ENCODE measurements at places on chromosomes 16 and 17.

DNA sequence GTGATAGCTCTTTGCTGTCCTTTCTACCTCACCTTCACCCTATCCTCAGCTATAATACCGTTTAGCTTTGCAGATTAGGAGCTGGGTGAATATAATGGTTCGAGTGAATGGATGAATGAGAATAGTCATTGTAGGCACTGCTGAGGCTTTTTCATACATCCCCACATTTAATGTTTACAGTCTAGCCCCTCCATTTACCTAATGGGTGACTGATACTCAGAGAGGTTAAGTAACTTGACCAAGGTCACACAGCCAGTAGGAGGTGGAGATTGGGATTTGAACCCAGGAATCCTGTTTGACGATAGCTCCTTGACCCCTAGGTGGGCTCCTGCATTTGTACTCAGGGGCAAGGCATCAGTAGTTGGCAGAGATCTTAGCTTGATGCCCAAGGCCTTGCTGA, 195.6 kb downstream of the CCDC182 start:
- no peak for DNase-seq

DNA sequence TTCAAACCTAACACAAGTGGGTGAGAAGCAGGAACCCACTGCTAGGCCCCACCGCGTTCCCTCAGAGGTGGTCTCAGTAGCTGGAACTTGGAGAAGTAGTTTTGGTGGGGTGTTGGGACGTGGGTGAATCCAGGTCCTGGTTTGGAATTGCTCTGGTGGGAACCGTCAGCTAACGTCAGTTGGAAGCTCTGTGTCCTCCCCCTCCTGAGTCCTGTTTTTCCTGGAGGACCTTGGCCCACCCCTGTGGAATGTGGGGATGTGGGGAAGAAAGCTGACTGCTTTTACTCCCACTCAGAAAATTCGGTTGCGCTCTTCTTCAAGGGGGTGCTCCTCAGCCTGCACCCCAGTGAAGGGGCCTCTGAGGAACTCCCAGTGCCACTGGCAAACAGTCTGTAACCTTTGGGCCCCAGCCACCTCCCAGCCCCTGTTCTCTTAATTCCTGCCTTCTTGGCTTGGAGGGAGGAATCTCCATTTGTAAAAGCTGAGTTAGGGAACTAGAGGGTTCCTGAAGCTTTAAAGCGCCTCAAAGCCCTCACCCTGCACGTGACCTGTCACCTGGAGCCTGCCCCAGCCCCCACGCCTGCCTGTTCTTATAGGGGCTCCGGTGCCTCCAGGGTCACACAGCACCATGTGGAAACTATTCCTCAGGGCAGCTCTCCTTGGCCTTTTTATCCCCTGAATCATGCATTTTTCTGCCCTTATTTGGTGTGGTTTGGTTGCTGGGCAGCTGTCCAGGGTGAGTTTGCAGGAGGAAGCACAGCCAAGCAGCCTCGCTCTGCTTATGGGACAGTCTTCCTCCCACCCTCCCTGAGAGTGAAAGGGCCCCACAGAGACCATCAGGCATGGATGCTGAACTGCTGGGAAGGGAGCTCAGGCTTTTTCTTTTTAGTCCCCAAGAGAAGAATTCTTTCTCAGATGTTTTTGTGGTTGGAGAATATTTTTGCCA, 16.2 kb upstream of the NAGLU start:
- DNase-seq = no peak

GRCh38 chr16:51433599-51433998, 282.5 kb upstream of the SALL1 start:
- DNase-seq = no peak

DNA sequence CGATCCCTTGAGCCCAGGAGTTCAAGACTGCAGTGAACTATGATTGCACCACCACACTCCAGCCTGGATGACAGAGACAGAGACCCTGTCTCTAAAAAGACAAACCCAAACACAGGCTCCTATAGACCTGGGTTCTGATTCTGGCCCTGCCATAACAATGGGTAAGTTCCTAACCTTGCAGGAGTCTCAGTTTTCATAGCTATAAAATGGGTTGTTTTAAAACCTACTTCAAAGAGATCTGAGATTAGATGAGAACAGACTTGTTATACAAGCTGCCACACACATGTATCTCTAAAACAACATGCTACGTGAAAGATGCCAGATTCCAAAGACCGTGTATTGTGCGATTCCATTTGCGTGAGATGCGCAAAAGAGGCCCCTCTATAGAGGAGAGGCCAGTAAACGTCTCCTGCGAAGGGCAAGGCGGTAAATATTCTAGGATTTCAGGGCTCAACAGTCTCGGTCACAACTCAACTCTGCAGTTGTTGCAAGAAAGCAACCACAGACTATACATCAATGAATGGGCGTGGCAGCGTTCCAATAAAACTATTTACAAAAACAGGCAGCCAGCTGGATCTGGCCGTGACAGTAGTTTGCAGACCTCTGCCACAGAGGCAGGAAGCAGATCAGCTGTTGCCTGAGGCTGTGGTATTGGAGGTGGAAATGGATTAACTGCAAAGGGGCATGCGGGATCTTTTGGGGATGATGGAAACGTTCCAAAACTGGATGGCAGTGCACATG, 5.9 kb downstream of the CORO7 start:
- DNase-seq = no peak

GRCh38 chr16:57821149-57821971, 19.1 kb upstream of the KIFC3 start:
- DNase-seq = no peak

DNA sequence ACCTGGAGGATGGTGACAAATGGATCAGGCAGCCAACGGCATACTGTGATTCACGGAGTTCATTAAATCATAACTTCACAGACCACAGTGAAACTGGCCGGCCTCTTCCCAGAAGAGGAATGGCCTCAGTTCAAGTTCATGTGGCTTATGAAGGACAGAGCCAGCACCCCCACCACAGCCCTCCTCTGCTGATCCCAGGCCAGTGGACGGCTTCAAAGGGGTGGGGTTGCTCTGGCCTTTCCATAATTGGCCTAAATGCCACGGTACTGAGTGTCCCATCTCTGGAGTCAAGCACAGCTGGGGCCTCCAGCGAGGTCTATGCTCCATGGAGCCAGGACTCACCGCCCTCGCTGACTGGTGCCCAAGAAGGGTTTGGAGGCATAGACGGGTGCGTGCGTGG, 21.4 kb downstream of the GALNS start:
- no peak for DNase-seq

- no peak for DNase-seq
Measured at GRCh38 chr17:75783803-75784472, 668 bp upstream of the UNK start.

DNA sequence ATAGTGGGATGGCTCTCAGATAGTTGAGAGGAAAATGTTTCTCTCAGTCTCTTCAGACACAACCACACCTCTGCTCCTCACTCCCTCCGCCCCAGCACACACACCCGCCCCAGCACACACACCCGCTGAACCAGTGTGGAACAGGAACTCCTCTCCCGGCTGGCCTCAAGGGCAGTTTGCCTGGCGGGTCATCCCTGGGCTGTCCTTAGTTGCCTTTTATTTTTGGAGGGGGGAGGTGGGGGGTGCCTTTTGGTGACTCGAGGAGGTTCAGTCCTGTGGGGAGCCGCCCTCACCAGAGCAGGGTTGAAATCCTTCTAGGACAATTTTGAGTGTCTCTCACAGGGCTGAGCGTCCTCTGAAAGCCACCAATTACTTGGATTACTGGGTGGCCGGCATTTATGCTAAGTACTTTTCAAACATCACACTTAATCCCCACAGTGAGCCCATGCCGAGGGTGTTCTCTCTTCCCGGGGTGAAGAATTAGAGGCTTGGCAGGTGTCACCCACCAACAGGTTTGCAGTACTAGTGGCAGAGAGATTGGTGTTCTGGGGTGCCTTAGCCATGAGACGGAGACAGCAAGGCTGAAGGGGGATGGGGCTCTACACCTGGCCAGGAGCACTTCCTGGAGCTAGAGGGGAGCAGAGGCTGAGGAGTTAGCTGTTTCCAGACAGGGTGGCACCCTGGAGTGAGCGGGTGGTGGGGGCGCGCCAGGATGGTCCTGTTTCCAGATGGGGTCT, 2.8 kb downstream of the RASD1 start:
- DNase-seq = no peak

GRCh38 chr17:77366558-77367245, 225.9 kb downstream of the SEC14L1 start:
- DNase-seq = no peak

DNA sequence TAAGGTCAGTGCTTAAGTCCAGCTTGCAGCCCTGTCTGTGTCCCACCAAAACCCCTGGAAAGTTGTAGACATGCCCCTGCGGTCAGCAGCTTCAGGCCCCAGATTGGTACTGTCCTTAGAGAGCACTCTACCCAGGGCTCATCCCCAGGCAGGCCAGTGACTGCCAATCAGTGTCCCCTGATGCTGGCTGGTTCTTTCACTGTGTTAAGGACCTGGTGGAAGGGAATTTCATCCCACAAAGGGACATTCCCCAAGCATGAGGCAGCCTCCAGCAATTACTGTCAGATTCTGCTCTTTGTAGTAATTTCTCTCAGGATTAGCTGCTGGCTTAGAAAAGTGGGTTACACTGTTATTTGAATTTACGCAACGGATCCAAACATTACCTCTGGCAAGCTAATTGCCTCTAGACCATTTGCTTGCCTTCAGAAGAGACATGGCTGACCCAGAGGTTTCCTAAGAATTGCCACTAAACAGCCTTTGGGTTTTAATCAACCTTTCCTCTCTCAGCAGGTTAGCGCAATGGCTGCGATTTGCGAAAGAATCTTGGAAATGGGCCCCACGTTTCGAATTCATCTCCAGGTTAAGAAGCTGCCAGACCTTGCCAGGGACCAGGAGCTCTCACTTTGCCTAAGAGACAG, 5.9 kb downstream of the IRX6 start:
- DNase-seq = no peak

DNA sequence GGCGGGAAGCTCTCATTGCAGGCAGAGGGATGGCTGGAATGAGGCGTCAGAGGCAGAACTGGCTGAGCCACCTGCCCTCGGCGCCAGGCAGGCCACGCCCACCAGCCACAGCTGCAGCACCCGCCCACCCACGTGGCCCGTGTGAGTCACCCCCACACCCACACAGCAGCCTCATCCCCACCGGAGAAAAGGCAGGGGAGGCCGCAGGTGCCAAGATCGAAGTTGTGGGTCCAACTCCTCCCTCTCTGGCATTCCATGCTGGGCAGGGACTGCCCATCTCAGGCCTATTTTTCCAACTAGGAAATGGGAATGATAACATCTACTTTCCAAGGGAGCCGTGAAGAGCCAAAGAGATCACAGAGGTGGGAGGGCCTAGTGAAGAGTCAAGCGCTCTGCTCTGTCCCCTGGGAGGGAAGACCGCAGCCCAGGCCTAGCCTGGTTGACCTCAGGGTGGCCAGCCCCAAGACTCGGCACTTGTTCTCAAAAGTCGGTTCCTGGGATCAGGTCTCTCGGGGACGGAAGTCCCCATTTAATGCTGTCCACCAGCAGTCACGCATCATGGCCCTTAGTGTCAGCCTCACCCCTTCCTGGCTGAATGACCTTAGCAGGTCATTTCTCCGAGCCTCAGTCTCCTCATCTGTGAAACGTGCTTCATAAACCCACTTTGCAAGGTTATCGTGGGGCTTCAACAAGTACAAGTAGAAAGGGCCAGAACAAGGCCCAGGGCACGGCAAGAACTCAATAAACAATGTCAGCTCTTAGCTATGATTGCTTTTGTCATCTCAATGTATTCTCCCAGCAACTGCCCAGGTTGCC, at the start of gene TRPV3:
TSS of gene TRPV3 (minus strand) at position 45 of the 816 bp plus-strand sequence. CDS start 2,962 bp downstream, outside the sequence.
- no peak for DNase-seq

DNA sequence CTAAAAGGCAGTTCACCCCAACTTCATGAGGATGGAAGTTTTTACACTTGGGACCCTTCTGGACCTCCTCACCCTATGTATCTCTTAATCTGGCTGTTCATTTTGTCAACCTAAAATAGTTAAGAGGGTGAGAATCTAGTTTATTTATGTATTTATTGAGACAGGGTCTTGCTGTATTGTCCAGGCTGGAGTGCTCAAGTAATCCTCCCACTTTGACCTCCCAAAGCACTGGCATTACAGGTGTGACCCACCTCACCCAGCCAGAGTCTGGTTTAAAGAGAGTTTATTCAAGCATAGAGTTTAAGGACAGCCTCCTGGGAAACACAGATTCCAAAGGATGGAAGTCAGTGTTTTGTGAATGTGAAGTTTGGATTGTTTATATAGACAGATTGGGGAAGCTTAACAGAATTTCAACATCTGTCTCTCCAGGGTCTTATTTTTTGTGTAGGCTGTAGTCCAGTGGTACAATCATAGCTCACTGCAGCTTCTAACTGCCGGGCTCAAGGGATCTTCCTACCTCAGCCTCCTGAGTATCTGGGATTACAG, 8.0 kb upstream of the APPBP2 start:
- no peak for DNase-seq

- DNase-seq = no peak
Measured at GRCh38 chr17:2239882-2240430, 63.6 kb downstream of the SMG6 start.

DNA sequence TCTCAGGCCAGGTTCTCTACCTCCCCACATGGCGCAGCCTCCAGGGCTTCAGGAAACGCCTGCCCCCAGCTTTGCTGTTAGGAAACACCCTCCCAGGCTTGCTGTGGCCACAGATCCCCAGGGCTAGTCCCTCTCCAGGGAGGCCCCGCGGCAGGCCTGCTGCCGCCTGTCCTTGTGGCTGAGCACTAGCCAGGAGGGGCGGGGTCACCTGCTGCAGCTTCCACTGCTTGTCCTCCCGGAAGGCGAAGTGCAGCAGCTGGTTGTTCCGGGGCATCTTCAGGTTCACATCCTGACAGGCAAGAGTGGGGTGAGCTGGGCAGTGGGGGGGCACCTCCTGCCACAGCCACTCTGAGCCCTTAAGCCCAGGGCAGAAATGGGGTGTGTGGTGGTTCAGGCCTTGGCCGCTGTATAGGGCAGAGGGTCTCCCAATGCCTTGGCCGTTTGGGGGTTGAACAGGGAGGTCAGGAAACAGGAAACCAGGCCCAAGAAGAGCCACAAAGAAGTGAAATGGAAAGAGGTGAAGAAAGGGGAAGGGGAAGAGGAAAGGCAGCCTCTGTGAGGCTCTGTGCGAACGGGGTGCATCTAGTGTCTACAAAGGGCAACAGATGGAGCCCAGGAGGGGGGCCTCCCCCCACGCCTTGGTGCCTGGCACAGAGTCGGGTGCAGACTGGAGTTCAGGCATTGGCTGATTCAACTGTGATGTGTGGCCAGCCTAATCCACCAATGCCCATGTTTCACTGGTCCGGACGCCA, 2.0 kb downstream of the ROGDI start:
- DNase-seq = no peak

GRCh38 chr17:39887078-39887477, 19.1 kb downstream of the ZPBP2 start:
- no peak for DNase-seq

GRCh38 chr16:75151798-75152197, 3.5 kb downstream of the ZFP1 start:
- no peak for DNase-seq

DNA sequence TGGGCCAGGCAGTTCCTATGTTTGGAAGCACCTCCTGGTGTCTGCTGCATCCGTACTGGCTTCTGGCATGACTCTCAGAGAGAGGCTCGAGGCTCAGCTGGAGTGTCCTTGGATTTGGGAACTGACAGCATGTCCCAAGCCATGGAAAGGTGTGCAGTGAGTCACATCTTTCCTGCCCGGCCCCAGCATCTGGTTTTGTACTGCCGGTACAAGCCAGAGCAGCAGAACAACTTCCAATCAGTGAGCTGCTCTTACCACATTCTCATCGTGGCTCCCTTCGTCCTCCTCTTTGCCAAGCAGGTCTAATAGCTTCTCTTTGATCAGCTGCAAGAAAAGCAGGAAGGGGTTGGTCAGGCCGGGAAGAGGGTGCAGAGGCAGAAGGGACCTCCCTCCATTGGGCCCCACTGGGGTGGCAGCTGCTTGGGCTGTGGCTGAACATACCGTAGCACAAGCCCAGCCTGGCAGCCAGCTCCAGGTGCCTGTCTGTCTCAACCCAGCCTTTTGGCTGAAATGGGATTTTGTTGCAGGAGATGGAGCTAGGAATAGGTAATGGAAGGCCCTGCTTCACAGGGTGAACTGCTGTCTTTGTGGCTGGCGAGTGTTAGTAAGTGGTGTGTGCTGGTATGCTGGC, 24.2 kb downstream of the SPACA3 start:
- DNase-seq = no peak
